Fibroblast of skin of left quadriceps (primary cell): ENCODE measurements at places on chromosomes 16 and 17.
A peak's percentile ranks its signal among the peaks of the same experiment; 100 is the strongest.

- DNase-seq, result no peak
Measured at GRCh38 chr16:51150165-51150887, 744 bp downstream of the SALL1 start.

- DNase-seq, result peak; percentile 95
Measured at GRCh38 chr17:9228408-9229159, 207.3 kb downstream of the NTN1 start.

DNA sequence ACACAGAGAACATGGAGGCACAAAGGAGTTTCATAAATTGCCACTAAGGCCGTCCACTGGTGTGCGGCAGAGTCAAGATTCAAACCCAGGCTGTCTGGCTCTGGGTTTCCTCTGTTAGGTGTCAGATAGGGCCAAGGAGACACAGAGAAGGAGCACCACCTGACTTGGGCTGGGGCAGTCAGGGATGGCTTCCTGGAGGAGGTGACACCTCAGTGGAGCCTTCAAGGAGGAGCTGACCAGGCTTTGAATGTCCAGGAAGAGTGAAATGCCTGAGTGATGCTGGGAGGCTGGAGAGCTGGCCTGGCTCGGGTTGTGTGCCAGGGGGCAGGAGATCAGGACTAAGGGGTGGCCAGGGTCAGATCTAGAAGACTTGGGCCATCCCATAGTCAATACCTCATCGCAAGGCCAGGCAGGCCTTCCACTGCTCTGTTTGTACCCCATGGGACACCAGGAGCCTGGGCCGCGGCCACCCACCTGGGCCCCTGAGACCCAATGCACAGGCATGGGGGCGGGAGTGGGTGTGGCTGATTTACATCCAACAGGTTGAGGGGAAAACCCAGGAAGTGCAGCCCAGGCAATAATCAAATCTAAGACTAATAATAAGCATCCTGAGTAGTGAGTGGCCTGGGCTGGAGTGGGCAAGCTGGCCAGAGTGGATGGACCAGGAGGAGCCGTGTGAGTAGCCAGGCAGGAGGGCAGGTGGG, 73.7 kb downstream of the USP22 start:
- DNase-seq, result no peak

DNA sequence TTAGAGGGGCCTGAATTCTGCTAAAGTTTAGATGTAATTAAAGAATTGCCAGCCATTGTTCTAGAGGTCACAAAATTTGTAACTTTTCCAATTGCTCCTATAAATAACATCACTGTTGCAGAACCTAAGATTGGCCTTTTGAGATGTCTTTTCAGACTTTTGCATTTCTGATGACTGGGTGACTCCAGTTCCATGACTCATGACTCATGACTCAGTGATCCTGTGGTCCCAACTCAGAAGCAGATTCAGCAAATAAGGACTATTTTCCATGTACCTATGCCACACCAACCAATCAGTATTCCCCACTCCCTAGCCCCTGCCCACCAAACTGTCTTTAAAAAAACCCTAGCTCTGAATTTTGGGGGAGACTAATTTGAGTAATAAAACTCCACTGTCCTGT, 740.9 kb downstream of the CDH8 start:
- no peak for DNase-seq

DNA sequence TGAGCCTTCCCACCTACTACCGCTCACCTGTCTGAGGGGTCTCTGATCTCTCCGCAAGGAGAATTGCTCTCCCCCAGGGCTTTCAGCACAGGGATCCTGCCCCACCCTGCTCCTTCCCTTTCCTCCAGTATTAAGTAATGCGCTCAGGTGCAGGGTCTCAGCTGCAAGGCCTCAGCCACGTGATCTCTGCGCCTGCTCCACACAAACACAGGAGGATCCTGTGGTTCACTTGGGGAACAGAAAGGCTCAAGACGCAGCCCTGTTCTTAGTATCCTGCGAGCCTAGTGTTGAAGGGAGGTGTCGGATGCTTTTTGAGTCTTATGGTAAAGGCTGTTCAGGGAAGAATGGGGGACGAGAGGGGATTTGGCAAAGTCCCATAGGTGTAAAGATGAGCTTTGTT, 41.6 kb upstream of the GCSH start:
- DNase-seq, result no peak

GRCh38 chr16:74758801-74759200, 15.8 kb downstream of the FA2H start:
- DNase-seq, result no peak

- DNase-seq, result no peak
Measured at GRCh38 chr17:1055751-1056645, 59.1 kb downstream of the TIMM22 start.

GRCh38 chr16:15691046-15691445, 41.0 kb downstream of the NDE1 start:
- no peak for DNase-seq

GRCh38 chr16:67969254-67970039, 1.0 kb upstream of the SLC12A4 start:
- no peak for DNase-seq

- DNase-seq, result no peak
Measured at GRCh38 chr16:11494029-11494428, 92.7 kb downstream of the LITAF start.

DNA sequence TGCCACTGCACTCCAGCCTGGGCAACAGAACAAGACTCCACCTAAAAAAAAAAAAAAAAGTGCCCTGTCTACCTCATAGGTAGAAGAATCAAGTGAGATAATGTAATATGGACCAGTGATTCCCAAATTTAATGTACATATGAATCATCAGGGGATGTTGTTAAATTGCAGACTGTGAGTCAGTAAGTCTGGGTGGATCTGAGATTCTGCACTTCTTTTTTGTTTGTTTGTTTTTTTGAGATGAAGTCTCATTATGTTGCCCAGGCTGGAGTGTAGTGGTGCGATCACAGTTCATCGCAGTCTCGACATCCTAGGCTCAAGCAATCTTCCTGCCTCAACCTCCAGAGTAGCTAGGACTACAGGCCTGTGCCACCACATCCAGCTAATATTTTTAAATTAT, 31.6 kb downstream of the HOXB1 start:
- DNase-seq, result no peak

DNA sequence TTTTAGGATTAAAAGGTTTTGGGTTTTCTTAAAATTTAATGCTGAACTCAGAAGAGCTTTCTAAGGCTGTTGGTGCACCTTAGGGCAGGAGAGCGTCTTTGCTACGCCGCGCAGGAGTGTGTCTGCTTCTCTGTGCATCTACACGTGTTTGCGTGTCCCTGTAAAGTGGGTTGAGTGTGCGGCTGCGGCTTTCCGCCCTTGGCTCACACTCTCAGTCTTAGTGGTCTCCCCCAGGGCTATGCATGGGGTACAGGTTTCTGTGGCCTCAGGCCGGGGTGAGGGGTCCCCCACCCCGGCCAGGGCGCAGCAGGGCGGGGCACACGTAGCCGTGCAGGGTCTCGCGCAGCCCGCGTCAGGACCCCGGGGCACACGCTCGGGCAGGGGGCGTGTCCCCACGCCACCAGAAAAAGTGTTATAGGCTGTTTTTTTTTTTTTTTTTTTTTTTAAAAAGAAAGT, 727 bp upstream of the TENT4B start:
- no peak for DNase-seq

GRCh38 chr17:77847221-77848085, 111.0 kb upstream of the TNRC6C start:
- DNase-seq, result no peak

DNA sequence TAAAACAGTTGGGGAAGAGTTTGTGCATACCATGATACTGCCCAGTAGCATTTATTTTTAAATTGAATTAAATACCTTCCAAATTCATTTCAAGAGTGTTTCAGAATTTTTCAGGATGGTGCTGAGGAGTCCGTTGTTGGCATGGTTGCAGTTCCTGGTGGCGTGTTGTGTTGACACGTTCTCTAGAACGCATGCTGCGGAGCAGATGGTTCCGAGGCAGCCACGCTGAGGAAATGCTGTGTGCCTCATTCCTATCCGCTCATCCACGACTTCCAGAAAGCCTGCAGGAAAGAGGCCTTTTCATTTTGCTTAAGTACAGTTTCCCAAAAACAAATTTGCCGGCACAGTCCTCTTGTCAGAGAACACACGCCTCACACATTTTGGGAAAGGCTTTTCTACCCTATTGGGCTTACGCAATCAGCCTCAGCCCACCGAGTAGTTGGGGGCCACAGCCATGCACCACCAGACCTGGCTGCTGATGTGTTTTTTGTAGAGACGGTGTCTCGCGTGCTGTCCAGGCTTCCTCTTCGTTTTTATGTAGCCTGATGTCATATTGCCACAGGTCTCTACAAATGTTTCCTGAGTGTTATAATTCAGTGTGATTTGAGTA, 32.1 kb upstream of the IL17C start:
- DNase-seq, result no peak

- DNase-seq, result no peak
Measured at GRCh38 chr16:2471653-2472487, 773 bp downstream of the NTN3 start.

- peak; percentile 58 for DNase-seq
Measured at GRCh38 chr17:42112552-42113176, at the start of gene DHX58. Gene DHX58, minus strand, starts transcription at chr17:42112714. Its CDS starts 822 bp downstream, at chr17:42111892.

GRCh38 chr16:79826732-79827475, 226.4 kb upstream of the MAF start:
- peak; percentile 52 for DNase-seq

DNA sequence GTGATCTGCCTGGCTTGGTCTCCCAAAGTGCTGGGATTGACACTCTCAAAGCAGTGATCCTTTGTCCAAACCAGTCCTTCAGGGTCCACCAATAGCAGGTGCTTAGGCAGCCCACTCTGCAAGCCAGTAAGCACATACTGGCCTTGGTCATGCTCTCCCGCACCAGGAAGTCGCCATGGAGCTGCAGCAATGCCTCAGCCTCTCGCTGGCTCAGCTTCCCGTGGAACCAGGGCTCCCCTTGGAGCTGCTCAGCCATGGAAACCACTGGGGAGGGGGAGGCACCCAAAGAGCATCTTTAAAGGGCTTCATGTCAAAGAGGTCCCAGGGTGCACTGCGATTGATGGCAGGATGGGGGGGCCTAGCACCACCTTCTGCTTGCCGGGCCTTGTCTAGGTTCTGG, 9.6 kb upstream of the UBTF start:
- DNase-seq, result no peak

DNA sequence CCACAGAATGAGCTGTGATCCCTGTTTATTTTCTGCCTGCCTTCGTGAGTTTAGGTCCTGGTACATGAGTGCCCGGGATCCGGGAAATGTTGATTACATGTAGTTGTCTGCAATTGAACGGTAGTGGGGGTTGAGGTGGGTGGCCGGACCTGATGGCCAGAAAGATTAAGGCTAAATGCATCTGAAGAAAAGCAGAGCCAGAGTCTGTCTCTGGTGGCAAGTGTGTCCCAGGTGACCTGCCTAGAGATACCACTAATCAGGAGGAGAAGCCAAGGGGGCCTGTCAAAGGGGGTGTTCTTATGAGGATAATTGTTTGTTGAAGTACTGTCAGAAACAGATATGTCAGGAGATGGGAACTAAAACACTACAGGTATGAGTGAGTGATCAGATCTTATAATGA, 154.0 kb upstream of the ASIC2 start:
- DNase-seq, result no peak

DNA sequence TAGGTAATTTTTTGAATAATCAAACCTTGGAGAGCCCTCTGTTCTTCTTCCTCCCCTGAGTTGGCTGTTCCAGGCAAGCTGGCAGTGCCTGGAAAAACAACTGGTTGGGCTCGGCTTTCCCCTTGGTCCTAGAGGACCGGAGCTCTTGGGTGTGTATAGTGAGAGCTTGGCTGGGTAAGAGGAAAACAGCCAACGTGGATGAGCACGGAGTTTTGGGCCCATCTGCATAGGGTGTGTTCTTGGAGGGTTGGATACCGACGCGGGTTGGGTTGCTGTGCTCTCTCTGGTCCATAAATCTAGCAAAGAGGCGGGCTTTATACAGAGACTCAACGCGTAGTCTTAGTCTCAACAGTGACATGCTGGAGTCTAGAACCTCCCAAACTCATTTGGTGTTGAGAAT, 23.2 kb downstream of the ITGB3 start:
- DNase-seq, result peak; percentile 85

DNA sequence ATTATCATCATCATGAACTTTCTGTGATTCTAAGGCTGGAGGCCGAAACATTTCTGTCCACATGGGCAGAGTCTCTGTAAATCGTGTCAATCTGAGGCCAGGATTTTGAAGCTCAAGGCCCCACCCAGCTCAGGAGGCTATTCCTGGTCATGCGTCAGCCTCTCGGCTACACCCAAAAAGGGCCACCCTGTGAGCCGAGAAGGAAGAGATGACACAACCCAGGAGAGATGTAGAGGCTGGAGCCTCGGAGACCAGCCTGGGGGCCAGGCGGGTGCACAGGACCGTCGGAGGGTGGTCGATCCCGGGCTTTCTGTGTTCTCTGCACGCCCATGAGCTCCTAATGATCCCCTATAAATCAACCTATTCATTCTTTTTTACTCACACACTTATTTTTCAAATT, 1.1 kb upstream of the CACNG1 start:
- DNase-seq, result no peak

- DNase-seq, result peak; percentile 4
Measured at GRCh38 chr17:38584350-38584925, 21.3 kb downstream of the SRCIN1 start.

GRCh38 chr17:42681976-42682721, at the start of gene CNTNAP1:
Gene CNTNAP1, plus strand, starts transcription at chr17:42682531. Its CDS starts 299 bp downstream, at chr17:42682830.
- peak; percentile 56 for DNase-seq

DNA sequence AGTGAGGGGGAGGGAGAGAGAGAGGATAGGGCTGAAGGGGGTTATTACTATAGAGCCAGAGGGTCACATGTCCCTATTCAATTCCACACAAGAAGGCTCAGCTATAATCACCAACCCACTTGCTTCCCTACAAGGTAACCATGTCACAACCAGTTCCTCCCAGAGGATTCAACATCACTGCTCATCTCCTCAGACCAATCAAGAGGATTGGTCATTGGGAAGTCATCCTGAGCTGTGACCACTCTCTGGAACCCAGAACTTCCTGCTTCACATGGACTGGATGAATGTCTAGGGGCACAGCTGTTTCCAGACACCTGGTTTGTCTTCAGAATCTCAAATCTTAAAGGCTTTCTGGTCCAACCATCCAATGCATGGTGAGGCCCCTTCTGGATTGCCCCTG, 154.9 kb upstream of the SDK2 start:
- DNase-seq, result no peak

GRCh38 chr17:75194879-75195278, 10.6 kb upstream of the NUP85 start:
- DNase-seq, result peak; percentile 16

DNA sequence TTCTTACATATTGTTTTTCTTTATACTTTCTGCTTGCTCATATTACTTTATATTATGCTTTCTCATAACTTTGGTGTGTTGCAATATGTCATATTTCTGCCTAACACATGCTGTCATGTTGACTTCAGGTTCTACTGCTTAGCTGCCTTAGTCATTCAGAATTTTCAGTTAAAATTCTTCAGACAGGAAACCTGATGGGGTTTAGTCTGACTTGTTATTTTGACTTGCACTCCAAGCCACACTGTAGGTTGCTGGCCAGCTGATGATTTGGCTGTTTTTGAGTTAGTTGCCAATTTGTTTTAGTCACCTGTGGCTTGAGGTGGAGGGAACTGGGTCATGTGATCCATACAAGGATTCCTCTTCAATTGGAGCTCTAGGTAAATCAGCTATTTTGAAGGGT, 315.4 kb downstream of the MAP2K6 start:
- peak; percentile 11 for DNase-seq
